Naive B cell (primary cell): ENCODE measurements at places on chromosomes 12 and 14.

GRCh38 chr12:130514149-130514551, 176.5 kb downstream of the PIWIL1 start:
- DNase-seq: no peak

DNA sequence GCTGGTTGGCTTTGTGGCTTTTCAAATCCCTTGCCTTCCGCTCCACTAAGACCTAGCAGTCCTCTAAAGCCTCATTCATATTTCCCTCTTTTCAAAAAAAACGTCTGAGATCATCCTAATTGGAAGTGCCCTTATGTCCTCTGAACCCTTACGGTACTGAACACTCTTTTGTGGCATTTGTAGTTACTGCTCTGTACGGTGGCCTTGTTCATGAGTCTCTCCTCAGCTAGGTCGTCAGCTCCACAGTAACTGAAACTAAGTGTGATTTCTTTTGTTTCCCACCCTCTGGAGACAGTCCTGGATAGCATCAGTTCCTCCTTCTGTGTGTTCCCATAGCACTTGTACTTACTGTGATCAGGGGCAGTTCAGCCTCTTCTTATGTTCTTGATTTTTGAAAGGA, 49.7 kb downstream of the DAAM1 start:
- no peak for DNase-seq

DNA sequence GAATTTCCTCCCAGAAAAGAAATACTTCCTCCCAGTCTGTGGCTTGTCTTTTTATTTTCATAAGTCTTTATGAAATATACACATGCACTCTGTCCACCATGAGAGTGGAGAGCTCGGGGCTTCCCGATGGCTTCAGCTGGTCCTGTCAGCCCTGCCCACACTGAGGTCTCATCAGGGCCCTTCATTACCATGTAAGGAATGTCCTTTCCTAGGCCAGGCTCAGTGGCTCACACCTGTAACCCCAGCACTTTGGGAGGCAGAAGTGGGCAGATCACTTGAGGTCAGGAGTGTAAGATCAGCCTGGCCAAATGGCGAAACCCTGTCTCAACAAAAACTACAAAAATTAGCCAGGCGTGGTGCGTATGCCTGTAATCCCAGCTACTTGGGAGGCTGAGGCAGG, 77.0 kb downstream of the CPSF2 start:
- no peak for DNase-seq

- DNase-seq: no peak
Observed at GRCh38 chr12:32201976-32202375, 95.3 kb downstream of the BICD1 start.

- DNase-seq: no peak
Observed at GRCh38 chr12:29509503-29509902, 12.0 kb upstream of the OVCH1 start.
